ENCODE measurements at places on chromosomes 6 and 20. TPM values are rescaled to one million over a fixed set of nuclear protein-coding genes. Genes with fewer than 3 reads are reported as not detected.

- DNase-seq, result no peak
These were observed 151.5 kb upstream of the ATXN1 start for GRCh38 chr6:16912756-16913155.

- no peak for DNase-seq
These were observed 39.6 kb downstream of the SLX4IP start for GRCh38 chr20:10474606-10475184.

DNA sequence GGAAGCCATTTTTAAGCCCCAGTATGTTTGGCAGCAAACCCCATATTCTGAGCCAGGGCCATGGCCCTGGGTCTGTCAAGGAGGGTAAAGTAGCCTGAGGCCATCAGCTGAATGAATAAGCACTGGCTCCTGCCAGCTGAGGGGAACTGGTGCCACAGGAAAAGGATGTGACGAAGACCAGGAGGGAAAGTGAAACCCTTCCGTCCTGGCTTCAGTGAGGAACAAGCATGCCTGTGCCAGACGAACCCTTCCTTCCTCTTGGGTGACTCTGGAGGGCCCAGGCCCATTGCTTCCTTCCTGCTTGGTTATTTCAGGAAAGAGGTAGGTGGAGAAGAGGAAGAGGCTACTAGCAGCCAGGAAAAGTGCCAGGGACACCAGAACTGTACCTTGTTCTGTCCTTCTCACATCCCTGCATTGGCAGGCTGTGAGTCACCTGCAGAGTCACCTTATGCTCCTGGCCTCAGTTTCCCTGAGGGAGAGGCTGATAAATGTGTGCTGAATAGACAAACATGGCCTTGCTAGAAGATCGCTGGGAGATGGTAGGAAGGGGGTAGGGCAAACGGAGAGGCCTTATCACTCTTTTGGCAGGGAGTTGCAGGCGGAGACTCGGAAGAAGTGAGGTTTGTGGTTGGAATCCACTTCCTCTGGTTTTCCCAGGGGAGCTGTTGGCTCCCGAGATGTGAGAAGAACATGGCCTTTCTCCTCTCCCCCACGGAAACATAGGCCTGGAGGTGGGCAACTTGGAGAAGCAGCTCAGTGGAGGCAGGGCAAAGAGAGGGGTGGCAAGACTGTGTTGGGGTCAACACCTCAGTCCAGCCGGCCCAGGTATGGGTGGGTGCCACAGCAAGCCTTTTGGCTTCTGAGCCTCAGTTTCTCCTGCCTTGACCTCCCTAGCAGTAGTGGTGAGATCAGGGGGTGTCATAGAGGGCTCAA is 37.4 kb downstream of the COX4I2 start:
- peak; percentile 88 for DNase-seq

- DNase-seq, result no peak
These were observed 13.5 kb downstream of the CCR6 start for GRCh38 chr6:167136376-167136775.

- DNase-seq, result no peak
These were observed 1502.2 kb downstream of the GRIK2 start for GRCh38 chr6:102895683-102896082.

DNA sequence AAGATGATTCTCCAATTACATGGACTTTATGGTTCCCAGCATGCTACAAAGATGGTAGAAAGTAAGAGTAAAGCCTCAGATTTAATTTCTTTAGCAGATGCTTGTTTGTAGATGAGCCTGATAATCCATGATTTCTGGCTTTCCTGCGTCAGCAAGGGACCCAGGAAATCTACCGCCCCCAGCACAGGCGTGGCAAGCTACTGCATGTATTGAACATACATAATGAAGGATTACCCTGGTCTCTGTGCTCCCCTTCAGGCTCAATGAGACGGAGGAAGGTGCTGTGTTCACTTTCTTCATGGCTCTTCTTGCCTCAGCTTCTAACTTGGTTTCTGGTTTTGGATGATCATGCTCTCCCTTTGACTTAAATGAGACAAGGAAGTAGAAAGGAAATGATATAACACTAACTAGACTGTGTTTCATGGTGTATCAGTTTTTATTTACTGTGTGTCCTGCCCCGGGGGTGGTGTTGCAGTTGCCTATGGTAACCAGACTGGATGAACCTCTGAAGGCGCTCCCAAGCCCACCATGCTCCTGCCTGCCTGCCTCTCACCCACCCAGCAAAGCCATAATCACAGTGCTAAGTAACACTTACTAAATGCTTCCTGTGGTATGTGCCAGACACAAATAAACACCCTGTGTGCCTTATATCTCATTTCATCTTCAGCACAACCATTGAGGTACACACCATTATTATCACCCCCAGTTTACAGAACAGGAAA is 17.9 kb downstream of the GCM1 start:
- DNase-seq, result no peak

GRCh38 chr20:41152108-41152757 is 14.9 kb downstream of the PLCG1 start:
- DNase-seq, result no peak

DNA sequence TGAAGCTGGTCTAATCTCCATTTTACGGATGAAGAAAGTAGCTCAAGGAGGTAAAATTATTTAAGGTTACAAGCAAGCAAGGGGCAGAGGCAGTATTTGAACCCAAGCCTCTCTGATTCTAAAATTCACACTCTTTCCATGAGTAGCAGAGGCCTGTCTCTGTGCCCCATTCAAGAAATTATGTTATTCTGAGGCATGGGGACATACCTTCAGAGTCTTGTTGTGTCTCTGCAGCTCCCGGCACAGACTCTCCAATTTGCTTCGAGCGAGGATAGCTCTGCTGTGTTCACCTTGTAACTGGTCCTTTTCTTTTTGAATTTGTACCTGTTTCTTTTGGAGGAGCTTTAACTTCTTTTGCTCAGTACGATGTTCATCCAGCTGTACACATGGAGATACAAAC is 21.5 kb downstream of the TXLNB start:
- DNase-seq, result no peak

DNA sequence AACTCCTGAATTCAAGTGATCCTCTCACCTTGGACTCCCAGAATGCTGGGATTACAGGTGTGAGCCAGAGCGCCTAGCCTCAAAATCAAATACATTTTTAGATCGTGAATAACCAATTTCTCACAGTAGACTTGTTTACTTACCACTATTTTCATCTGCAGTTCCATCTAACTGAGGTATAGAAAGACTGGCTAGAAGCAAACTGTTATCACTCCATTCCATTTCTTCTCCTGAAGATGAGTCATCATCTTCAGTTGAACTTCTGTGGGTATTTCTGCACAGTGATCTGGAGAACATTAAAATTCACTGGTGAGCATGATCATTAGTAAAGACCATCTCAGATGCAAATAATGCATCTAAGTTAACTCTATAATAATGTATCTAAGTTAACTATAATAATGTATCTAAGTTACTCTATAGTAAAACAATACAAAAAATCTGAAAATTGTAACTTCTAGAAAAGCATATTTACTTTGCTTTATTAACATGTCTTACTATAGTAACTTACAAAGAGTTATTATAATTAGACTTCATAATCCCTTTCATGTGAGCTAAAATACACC is 105.4 kb downstream of the REV3L start:
- DNase-seq, result no peak

DNA sequence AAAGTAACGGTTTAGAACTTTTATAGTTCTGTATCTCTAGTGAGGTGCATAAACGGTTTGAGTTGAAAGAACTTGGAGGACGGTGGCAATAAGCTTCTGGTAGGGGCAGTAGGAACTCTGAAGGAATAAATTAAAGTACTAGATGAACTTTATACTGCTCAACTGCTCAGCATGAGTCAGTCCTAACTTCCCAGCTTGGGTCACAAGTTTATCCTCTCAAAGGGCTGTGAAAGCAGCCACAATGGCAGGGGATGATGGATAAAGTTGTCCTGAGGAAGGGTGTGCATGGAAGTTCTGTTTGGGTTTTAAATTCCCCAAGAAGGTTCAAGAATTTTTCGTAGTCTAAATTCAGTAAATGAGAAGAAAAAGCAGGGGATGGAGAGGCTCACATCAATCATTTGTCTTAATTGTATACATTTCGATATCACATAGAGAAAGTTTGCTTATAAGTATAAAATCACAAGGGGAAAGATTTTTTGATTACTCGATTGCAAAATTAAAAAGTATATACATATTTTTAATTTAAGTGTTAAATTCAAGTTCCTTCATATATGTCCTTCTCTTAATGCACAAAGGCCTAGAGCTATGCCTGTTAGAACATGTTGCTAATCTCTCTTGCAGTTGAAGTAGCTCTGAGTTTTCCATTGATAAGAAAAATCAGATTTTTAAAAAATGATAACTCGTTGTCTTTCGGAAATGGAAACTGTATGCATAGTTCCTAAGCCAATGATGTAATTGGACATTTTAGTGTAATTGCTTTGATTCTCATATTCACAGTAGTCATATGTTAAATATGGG is 55.3 kb upstream of the JAG1 start:
- no peak for DNase-seq

GRCh38 chr20:33463332-33464101 is 20.0 kb upstream of the SNTA1 start:
- no peak for DNase-seq

GRCh38 chr6:133855991-133856370 is 32.9 kb upstream of the TCF21 start:
- no peak for DNase-seq

DNA sequence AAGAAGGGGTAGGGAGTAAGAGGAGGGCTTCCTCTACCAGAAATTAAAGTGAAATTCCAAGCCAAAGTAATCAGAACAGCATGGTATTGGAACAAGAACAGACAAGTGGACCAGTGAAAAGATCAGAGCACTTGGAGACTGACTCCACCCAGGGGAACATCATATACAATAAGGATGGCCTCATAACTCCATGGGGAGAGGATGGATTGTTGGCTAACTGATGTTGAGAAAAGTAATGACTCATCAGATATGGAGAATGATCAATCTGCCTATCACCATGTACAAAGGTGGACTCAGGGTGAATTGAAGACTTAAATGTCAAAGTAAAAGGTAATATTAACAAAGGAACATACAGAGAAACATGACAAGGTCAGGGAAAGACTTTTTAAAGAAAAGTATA is 12.8 kb downstream of the SLC22A3 start:
- no peak for DNase-seq

- DNase-seq, result peak; percentile 11
These were observed 136.3 kb downstream of the ZMYND8 start for GRCh38 chr20:47220161-47220582.

Gene COL12A1
- total RNA-seq, result 1.4 TPM

Gene GPSM3
- total RNA-seq, result 6.9 TPM

Gene ADGB
- total RNA-seq, result not detected

Gene BPIFA1
- not detected for total RNA-seq

Gene LGSN
- not detected for total RNA-seq

Measured in dermis microvascular lymphatic vessel endothelial cell (primary cell).